AG08395 (cell line): ENCODE measurements at places on chromosomes 11 and 22.

DNA sequence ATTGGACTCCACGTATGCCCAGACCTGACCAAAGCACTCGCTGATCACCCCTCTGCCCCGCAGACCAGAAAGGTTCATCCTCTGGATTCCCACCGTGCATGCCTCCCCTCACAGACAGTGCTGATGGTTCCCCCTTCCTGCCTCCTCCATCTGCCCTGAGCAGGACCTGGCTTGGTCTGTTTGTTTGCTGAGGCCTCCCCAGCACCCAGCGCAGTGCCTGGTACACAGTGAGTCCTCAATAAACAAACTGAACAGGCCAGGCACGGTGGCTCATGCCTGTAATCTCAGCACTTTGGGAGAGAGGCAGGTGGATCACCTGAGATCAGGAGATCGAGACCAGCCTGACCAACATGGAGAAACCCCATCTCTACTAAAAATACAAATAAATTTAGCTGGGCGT is 23.7 kb upstream of the RPS3 start:
- no peak for DNase-seq

GRCh38 chr22:21450320-21450831 is 16.8 kb upstream of the TMEM191C start:
- no peak for DNase-seq

- no peak for DNase-seq
Observed at GRCh38 chr11:75155570-75156422, 4.9 kb downstream of the SLCO2B1 start.

GRCh38 chr11:12831471-12832202 is 157.4 kb downstream of the TEAD1 start:
- no peak for DNase-seq

- DNase-seq, result no peak
Observed at GRCh38 chr11:110730773-110731172, 18.5 kb upstream of the ARHGAP20 start.

- DNase-seq, result no peak
Observed at GRCh38 chr22:31895411-31896123, 48.8 kb upstream of the YWHAH start.

DNA sequence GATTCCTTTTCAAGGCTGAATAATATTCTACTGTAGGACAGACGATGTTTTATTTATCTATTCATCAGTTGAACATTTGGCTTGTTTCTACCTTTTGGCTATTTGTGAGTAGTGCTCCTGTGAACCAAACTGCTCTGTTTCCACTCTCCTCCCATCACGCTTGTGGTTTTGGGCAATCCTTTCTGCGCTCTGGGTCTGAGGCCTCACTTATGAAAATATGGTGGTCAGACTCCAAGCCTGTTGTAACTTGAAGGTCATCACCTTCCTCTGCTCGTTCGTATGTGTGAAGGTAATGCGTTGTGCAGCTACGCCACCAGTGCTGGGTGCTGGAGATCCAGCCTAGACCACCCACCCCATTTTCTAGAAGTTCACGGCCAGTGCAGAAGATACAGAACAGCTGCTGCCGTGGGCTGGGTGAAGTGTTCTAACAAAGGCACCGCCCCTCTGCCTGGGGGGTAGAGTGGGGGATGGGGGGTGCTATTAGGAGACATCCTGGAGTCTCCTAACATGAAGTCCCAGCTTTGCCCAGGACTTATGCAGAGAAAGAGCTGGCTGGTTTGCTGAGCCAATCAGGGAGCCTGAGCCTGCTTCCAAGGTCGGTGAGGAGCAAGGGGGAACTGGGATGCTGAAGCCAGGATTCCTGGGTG is 21.0 kb downstream of the PTPN5 start:
- no peak for DNase-seq

DNA sequence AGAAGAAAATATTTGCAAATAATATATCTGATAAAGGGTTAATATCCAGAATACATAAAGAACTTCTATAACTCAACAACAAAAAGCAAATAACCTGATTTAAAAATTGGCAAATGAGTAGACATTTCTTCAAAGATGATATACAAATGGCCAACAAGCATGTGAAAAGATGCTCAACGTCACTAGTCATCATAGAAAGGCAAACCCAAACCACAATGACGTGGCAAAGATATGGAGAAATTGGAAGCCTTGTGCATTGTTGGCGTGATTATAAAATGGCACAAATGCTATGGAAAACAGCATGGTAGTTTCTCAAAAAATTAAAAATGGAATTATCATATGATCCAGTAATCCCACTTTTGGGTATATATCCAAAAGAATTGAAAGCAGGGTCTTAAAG is 466.3 kb downstream of the TBC1D22A start:
- DNase-seq, result no peak

- no peak for DNase-seq
Observed at GRCh38 chr11:40514124-40514523, 945.3 kb downstream of the LRRC4C start.

DNA sequence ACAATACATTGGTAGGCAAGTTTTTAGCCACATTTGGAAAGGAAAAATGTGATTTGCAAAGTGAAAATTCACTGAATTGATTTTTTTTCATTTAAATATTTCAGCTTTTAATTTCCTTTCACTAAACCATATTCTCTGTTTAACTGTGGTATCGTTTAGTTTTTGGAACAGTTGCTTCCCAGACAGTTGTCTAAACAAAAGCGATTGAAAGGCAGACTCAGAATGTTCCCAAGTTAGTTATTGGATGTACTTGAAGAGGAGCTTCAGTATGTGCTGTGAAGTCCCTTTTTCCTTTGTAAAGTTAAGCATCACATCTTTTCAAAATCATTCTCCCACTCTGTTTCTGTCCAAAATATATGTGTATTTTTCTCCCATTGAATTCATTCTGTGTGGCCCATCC is 623.4 kb upstream of the LUZP2 start:
- DNase-seq, result no peak

- no peak for DNase-seq
Observed at GRCh38 chr11:47982616-47983015, 2.3 kb downstream of the PTPRJ start.
